ENCODE measurements at places on chromosomes 3 and 15. TPM values are rescaled to one million over a fixed set of nuclear protein-coding genes. Genes with fewer than 3 reads are reported as not detected.

The U2SURP gene
- 90.1 TPM for total RNA-seq

The MYNN gene
- 28.3 TPM for total RNA-seq

The CFAP100 gene
- total RNA-seq = not detected

The WNT7A gene
- total RNA-seq = not detected

The ISLR2 gene
- 0.25 TPM for total RNA-seq

The CTXN2 gene
- not detected for total RNA-seq

The SH3GL3 gene
- 0.11 TPM for total RNA-seq

The CLPX gene
- total RNA-seq = 45.1 TPM

The SERPINI2 gene
- not detected for total RNA-seq

Measured in uterine smooth muscle cell (primary cell).